ENCODE measurements at places on chromosomes 12 and 14. TPM values are rescaled to one million over a fixed set of nuclear protein-coding genes. Genes with fewer than 3 reads are reported as not detected.

The KRT75 gene
- 59.4 TPM for polyA plus RNA-seq

- H3K36me3 ChIP-seq, result no peaks in the 10 kb centered on the region
- H3K27me3 ChIP-seq, result peaks cover 2% of the 10 kb centered on the region
- no peaks in the 10 kb centered on the region for H3K4me1 ChIP-seq
- no peak overlapping the region for H3K27ac ChIP-seq
- DNase-seq, result no peak
Measured at GRCh38 chr14:69285661-69286255, 25.8 kb downstream of the GALNT16 start.

GRCh38 chr12:92357584-92358261 lies 212.1 kb upstream of the BTG1 start:
- no peak for DNase-seq
- H3K27ac ChIP-seq, result no peak overlapping the region

- H3K4me1 ChIP-seq, result no peaks in the 10 kb centered on the region
- H3K36me3 ChIP-seq, result no peaks in the 10 kb centered on the region
- no peaks in the 10 kb centered on the region for H3K27me3 ChIP-seq
- H3K4me3 ChIP-seq, result no peak overlapping the region
- DNase-seq, result no peak
- no peak overlapping the region for H3K27ac ChIP-seq
Measured at GRCh38 chr12:131052929-131053328, 99.2 kb downstream of the ADGRD1 start.

DNA sequence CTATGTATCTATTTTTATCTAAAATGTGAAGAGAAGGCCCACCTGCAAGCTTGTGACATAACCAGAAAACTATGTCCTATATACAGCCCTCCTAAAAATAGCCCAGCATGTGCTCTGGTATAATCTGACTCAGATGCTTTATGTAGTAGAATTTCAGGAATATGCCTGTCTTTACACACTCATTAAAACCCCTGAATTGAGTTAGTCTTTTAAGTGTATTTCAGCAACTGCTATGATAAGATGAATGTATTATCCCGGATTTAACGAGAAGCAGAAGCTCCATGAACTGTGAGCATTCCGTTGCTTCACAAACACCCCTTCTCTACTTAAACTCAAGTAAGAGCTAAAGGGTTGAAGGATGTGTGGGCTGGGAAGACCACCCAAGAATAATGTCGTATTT lies 89.9 kb upstream of the PRICKLE1 start:
- H3K27me3 ChIP-seq, result no peaks in the 10 kb centered on the region
- no peaks in the 10 kb centered on the region for H3K36me3 ChIP-seq
- no peak for DNase-seq
- no peak overlapping the region for H3K4me3 ChIP-seq
- H3K27ac ChIP-seq, result no peak overlapping the region

Data from keratinocyte (primary cell).